ENCODE measurements at places on chromosomes 2 and 18. TPM values are rescaled to one million over a fixed set of nuclear protein-coding genes. Genes with fewer than 3 reads are reported as not detected.

DNA sequence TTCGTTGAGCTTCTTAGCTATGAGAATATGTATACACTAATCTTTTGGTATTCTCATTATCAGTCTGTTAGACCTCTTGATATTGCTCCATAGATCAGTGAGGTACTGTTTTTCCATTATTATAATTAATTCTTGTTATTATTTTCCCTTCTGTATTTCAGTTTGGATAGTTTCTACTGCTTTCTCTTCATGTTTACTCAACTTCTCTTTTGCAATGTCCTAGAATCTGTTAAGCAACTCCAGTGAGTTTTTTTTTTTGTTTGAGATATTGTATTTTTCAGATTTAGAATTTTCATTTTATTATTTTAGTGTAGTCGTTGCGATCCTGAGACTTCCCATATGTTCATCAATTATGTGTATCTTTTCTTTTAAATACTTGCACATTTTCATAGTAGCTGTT, 260.8 kb downstream of the SETBP1 start:
- no peak for DNase-seq

DNA sequence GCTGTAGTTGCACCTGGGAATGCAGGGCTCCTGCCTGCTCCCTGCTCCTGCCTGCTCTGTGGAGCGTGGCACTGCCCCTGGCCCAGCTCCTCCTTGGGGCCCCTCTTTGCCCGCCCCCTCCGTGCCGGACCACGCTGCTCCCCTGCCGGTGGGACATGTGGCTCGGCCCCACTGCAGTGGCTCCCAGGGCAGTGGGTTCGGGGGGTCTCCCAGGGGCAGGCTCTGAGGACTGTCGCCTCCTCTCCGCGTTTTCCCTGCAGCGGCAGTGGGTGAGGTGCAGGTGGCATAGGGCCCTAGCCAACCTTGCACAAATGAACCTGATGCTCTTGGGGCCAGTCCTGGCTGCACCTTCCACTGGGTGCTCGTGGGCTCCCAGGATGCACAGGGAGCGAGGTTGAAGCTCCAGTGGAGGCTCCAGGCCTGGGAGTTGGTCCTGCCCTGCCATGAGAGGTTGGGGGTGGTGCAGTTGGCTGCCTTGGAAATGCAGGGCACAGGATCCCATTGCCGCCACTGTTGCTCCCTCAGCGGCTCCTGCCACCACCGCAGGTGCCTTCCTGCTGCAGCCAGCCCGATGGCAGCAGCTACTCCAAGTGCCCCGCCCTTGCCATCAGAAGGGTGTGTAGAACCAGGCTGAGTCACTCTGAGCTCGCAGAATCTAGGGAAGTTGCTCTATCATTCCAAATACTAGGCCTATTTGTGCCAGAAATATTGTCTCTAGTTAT, 313.1 kb upstream of the SYT4 start:
- DNase-seq, result no peak

DNA sequence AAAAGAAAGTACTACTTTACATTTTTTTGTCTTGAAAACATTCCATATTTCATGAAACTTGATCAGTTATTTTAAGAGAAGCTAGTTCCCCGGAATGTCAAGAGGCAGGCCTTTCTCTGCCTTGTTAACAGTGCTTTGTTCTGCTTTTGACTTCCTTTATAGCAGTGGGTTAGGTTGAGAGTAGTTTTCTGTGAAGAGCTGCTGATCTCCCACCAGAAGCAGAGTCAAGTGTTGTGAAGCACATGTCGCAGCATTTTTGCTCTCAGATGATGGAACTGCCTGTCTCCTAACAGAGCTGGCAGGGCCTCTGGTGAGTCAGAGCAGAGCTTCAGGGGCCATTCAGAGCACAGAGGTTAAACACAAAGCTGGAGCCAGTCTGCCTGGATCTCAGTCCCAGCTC, 871.8 kb downstream of the SLC4A3 start:
- no peak for DNase-seq

Gene COLEC12
- total RNA-seq, result 6.1 TPM

GRCh38 chr18:22385718-22386117, 32.0 kb downstream of the CTAGE1 start:
- no peak for DNase-seq

Gene ALPG
- not detected for total RNA-seq

DNA sequence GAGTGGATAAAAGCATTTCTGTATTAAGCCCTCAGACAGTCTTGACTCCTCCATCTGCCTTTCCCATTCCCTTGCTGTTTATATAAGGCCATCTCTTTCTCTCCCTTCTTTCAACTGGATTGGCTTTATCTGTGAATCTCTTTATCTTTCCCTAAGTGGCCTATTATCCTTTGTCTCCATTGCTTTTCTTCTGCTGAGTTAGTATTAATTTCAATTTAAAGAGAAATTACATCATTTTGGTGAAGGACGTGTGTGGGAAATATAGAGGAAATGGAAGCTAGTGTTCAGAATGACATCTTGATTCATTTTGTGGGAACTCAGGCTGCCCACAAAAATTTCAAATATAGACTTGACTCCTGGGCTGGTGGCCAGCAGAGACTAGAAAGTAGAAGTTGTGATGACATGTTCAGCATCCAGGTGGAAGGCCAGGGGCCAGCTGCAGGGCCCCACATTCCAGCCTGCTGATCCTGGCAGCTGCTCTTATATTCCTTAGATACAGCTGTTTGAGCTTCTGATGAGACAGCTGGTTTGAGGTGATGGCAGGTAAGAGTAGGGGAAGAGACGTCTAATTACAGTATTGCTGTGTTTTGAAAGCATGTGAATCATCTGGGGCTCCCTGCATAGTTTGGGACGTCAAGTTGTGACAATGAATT, 52.3 kb downstream of the DIS3L2 start:
- DNase-seq, result no peak

Gene KLHL14
- 0.04 TPM for total RNA-seq
